Suprapubic skin (tissue), 4 donors: ENCODE measurements at places on chromosomes 5 and 9. TPM values are rescaled to one million over a fixed set of nuclear protein-coding genes. Genes with fewer than 3 reads are reported as not detected.

DNA sequence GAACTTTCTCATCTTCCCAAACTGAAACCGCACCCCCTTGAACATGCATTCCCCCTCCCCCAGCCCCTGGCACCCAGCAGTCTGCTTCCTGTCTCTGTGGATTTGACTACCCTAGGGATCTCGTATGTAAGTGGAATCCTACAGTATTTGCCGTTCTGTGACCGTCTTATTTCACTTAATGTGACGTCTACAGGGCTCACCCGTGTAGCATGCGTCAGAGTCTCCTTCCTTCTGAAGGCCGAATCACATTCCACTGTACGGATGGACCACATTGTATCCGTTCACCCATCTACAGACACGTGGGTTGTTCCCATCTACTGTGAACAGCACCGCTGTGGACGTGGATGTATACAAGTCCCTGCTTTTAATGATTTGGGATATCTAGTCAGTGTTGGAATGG lies 4.5 kb downstream of the PRRX2 start:
- no peak for DNase-seq

- DNase-seq = no peak
Measured at GRCh38 chr9:101433229-101433628, 2.3 kb downstream of the ALDOB start.

NUP214 gene
- 71.9 TPM for total RNA-seq

FBXL7 gene
- total RNA-seq = 1.9 TPM

- no peak for DNase-seq
Measured at GRCh38 chr5:75053054-75053303, 621 bp upstream of the GCNT4 start.

PCDHGA2 gene
- 3.4 TPM for total RNA-seq

DNA sequence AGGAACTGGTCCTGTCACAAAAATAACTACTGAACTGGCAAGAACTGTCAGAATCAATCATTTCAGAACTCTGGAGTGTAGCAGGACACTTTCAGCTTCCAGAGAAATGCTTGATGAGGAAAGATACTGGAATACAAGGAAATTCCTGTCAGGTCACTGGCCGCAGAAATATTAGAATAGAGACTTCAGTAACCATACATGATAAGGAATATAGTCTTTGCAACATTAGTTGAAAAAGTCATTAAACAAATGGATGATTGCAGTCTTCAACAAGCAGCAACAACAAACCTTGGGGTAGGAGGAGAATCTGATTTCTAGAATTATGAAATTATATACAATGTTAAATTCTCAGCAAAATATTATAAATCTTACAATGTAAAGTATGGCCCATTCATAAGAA lies 88.2 kb downstream of the CCDC192 start:
- no peak for DNase-seq

GRCh38 chr5:159824188-159825161 lies 91.8 kb upstream of the ADRA1B start:
- no peak for DNase-seq

DNA sequence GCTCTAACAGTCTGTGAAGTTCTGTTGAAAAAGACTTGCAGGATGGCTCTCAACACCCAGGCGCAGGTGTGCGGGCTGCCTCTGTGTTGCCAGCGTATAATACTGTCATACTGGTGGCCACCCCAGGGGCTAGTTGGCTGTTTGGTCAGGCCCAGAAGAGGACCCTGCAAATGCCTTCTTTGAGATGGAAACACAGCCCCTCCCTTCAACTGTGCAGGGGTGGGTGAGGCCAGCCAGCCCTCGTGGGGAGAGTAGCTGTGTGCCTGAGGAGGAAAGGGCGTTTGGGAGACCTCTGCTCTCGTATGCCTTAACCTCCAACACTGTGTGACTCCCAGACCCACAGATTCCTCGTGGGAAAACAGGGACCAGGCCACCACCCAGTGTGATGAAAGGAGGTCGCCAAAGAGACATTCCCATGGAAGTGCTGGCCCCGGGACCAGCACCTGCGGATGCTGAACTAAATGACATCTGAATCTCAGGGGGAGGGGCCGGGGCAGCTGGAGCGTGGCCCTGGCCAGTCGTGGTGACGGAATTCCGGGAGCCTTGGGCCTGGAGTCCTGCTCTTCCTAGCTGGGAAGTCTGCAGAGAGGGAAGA lies 11.3 kb upstream of the SCGB3A1 start:
- no peak for DNase-seq

GRCh38 chr5:1344975-1345838 lies at the start of gene CLPTM1L:
Gene CLPTM1L, minus strand, starts transcription at chr5:1345099. Its CDS starts 258 bp downstream, at chr5:1344841.
- peak; percentile 89 for DNase-seq

GRCh38 chr5:32541241-32541640 lies 44.1 kb upstream of the SUB1 start:
- no peak for DNase-seq

GRCh38 chr9:91714874-91715615 lies 235.0 kb downstream of the ROR2 start:
- peak; percentile 13 for DNase-seq

- no peak for DNase-seq
Measured at GRCh38 chr5:77937015-77937908, 161.1 kb upstream of the TBCA start.

- DNase-seq = no peak
Measured at GRCh38 chr9:117218951-117219350, 195.9 kb downstream of the ASTN2 start.

DNA sequence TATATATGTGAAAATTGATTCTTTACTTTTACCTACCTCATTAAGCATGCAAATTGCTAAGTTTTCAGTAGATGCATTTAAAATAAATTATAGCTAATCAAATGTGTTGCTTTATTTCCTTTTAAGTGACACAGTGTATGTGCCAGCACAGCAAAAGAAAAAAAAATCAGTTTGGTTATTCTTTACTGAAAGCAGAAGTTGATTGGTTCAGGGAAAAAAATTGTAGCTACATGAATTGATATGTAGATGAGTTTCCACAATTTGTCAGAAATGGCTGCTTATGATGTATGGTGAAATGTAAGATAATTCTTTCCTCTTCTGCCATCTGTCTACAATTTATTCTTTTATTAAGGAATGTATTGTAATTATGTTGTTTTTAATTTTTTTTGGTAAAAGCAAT lies 57.8 kb downstream of the PARP8 start:
- DNase-seq = no peak

DNA sequence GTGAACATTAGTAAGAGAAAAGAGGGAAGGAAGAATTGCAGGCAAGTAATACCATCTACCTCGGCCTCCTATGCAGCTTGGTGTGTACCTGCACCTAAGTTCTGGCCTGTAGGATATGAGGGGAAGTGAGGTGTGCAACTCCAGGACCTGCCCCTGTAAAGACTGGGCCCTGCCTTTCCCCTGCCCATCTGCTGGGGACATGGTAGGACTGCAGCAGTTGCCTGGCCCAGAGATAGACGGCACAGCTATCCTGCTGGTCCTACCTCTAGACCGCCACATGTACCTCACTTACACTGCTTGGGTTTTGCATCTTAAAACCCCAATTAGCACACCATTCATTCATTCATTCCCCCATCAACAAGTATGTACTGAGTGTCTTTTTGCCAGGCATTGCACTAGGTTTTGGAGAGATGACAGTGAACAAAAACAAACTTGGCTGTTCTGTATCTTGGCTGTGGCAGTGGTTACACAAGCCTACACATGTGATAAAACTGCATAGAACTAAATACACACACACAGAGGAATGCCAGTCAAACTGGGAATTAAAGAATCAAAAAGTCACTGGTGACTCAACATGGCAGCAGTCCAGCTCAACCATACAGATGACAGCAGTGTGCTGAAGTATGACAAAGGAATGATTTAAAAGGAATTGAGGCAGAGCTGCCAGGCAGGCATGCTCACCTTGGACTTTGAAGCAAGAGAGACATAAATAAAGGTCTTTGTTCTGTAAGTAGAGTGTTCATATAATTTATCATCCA lies 23.3 kb upstream of the MGAT1 start:
- DNase-seq = no peak

GRCh38 chr5:112737070-112737462 lies 619 bp upstream of the APC start:
- DNase-seq = no peak

DNA sequence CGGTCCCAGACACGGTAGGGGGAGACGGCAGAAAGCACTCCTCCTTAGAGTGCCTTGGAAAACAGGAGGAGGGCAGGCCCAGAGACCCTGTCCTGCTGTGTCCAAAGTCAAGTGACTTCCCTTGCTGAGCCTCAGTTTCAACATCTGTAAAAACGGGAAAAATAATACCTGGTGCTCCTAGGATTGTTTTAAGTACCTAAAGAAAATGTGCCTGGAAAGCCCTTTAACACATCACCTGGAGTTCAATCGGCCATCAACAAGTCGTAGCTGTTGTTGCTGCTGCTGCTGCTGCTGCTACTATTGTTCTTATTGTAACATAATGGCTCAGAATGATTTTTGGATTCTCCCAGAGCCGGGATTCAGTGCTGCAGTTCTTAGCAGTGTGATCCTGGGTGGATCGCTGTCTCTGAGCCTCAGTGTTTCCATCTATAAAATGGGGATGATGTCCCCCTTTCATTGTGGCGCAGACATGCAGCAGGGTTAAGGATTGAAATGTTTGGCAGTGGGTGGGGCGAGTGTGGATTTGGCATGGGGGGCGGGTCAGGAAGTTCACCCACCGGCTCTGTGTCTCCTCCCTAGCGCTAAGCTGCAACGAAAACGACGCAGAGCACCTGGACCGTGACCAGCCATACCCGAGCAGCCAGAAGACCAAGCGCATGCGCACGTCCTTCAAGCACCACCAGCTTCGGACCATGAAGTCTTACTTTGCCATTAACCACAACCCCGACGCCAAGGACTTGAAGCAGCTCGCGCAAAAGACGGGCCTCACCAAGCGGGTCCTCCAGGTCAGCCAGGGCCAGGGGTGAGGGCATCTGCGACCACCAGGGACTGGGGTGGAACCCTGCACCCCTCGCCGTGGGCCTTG lies 9.2 kb downstream of the LHX2 start:
- DNase-seq = no peak

DNA sequence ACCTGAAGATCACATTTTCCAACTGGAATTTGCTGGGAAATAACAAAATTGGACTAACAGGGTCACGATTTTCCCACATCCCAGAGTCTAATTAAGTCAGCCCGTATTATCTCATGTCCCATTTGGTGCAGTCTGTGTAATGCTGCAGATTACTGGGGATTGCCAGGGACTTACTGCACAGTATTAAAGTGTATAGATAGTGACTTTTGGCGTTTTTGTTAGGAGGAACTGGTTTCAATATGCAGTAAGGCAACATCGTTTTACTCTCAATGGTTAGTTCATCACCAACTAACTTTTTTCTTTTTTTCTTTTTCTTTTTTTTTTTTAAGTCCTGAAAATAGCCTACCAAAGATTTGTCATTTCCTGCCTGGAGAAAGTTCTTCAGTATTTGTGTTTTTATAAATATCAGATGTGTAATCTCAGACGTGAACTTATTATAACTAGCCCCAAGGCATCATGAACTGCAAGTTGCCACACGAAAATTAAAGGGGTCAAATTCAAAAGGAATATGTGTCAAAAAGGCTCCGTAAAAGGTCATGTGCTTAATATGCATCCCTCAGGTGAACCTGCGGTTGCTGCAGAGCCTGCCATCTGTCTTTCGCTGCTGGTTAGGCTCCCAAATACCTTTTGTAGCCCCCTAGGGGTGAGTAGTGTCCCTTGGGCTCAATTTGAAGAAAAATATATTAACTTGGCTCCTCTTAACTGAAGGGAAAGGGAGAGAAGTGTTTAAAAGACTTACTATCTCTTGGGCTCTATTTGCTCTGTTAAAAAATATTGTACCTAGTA lies 176.7 kb upstream of the ADAMTSL1 start:
- no peak for DNase-seq

DNA sequence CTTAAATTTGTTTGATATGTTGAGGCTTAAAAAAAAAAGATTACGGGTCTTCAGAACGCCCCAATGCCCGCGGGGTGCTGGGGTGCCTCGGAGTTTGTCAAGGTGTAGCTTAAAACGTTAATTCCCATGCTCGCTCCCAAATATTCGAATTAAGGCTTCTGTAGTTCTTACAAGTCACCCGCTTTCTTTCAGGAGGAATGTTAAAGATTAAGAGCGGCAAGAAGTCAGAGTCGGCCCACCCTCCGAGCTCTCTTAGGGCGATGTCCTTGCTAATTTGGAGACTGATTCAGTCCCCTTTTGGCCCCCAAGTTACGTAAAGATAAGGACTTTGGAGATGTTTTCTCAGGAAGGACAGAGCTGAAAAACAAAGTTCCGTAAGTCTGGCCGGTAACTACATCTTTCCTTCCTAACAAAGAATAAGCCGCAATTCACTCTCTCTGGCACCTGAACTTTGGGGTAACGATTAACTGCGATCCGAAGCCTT lies 746 bp upstream of the NPM1 start:
- no peak for DNase-seq

DNA sequence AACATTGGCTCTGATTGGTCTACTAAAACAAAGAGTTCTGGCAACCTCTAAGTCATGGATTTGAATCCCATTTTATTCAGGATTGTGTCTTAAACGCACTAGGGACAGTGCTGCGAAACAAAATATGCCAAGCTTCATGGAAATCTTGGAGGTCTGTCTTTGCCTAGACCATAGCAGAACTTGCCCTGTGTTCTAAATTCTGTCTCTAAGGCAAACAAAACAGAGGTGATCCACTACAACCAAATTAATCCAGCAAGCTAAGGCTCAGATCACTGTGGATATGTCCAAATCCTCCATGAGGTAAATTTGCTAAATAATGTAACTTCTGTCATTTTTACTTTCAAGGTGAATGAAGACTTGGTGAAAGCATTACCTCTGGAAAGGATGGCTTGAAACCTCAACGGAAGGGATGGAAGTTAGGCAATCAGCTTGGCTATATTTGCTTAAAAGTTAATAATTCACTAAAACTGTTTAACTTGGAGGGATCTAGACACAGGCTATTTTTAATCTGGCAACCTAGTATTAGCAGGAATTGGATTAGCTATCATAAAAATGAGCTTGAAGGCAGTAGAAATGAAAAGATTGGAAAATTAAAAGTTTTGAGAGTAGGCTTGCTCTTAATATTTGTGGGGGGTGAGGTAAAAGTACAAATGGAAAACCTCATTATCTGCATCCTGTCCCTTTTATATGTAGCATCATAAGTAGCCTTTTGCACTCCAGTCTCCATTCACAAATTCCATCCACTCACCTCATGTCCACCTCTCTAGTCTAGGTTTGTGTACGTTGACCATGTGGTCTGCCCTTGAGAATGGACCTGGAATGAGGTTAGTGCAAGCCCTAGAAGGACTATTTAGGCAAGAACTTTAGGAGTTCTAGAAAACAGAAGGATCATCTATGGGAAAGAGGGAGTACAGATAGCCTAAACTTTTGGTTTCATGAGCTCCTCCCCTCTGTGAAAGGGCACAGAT lies 176.2 kb downstream of the SMC2 start:
- no peak for DNase-seq

- DNase-seq = no peak
Measured at GRCh38 chr5:139828207-139828895, 32.7 kb downstream of the PSD2 start.

DNA sequence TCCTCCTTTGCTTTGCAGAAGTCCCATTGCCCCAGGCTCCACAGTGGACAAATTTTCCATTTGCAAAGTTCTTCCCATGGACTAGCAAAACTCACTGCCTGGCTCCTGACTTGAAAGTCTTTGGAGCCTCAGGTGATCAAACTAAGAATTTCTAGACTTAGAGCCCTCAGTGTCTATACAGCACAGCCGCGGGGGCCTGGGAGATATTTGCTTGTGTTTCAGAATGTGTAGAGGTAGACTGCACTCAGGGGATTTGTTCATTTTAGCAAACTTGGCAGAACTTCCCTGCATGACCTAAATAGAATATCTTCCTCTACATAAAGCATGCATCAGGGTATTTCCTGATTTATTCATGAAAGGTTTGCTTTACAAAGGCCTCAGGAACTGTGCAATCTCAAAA lies 384.2 kb upstream of the ZNF462 start:
- no peak for DNase-seq

GRCh38 chr5:139065306-139065705 lies 132.9 kb downstream of the SIL1 start:
- DNase-seq = no peak

GRCh38 chr5:65924366-65925043 lies 1.9 kb upstream of the ERBIN start:
- no peak for DNase-seq
